ENCODE measurements at places on chromosomes 13 and 19.

DNA sequence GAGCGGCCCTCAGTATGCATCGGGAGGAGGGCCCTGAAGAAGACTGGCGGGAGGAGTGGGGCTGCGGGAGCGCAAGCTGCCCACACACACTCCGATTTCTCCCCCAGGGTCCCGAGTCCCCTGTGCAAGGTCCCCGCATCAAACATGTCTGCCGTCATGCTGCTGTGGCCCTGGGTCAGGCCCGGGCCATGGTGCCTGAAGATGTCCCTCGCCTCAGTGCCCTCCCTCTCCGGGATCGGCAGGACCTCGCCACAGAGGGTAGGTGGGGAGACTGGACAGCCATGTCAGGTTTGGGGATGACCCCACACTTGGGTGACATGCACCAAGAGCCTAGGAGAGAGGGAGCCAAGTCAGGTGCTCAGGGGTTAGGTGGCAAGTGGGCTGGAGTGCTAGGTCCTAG is 4.7 kb downstream of the KMT2B start:
- DNase-seq, result no peak

- no peak for DNase-seq
Measured at GRCh38 chr13:24175847-24176246, 15.3 kb downstream of the SPATA13 start.

GRCh38 chr19:55652311-55653128 is 2.3 kb upstream of the U2AF2 start:
- peak; percentile 67 for DNase-seq

DNA sequence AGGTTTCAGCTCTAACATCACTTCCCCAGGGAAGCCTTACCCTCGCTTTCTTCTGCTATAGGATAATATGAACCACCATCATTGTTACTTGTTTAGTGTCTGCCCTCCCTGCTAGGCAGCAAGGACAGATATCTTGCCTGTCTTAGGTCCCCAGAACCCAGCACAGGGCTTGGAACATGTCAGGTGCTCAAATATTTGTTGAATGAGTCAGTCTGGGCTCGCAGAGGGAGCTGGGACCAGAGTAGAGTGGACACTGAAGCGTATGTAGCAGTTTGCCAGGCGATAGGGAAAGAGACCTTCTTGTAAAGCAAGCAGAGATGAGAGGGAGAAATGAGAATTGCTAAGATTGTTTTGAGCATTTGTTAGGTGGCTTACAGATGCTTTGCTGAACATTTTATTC is 11.7 kb downstream of the BCKDHA start:
- DNase-seq, result no peak

DNA sequence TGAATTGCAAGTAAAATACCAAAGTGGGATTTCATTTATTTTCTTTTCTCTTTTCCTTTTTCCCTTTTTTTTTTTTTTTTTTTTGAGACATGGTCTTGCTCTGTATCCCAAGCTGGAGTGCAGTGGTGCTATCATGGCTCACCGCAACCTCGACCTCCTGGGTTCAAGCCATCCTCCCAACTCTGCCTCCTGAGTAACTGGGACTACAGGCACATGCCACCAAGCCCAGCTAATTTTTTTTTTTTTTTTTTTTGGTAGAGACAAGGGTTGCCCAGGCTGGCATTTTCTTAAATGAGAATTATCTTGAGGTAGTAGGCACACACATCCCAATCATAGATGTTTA is 68.5 kb upstream of the GPR183 start:
- no peak for DNase-seq

DNA sequence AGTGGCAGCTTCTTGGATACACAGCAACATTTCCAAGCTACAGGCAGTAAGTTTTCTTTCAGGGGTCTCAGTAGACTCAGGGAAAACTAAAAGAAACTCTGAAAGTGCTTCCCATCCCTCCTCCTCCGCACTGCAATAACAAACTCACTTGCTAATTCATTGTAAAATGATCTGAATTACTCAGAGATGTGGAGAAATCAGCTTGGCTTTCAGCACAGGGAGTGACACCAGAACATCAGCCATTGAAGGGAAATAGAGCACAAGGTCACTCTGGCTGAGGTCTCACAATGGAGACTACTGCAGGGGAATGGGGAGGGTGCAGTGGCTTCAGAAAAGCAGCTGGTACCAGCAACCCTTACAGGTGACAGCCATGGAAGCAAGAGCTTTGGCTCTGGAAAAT is 137.3 kb upstream of the SERP2 start:
- DNase-seq, result no peak

DNA sequence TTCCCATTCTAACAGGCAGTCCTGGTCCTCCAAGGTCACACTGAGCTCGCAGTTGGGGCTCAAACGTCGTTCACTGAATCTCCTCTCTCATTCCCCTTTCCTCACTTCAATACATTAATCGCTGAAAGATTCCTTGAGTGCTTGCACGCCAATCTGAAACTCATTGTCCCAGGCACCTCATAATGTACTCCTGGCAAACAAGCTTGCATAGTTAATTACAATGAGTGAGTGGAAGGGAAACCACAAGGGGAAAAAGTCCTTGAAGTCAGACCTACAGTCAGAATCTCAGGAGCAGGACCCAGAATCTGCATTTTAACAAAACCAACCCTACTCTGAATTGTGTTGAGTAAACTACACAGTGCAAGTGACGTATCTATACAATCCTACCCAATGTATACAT is 86.9 kb downstream of the CRYL1 start:
- no peak for DNase-seq

DNA sequence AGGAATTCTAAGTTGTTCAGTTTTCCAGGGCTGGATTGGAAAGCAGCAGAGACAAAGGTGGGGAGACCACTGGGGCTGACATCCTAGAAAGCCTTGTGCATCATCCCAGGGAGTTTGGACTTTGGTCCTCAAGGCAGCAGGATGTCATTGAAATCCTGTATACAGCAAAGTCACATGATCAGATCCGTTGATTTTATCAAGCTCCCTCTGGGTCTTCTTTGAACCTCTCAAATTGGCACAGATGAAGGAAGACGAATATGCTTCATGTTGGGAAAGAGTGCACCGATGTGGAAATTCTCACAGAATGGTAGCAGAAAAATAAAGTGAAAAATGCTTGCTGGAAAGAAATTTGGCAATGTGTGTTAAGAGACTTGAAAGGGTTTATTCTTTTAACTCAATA is 149.8 kb upstream of the TMTC4 start:
- no peak for DNase-seq

GRCh38 chr19:536881-537404 is 5.4 kb downstream of the CDC34 start:
- no peak for DNase-seq

GRCh38 chr13:113726961-113727411 is 32.0 kb upstream of the TMEM255B start:
- DNase-seq, result no peak

DNA sequence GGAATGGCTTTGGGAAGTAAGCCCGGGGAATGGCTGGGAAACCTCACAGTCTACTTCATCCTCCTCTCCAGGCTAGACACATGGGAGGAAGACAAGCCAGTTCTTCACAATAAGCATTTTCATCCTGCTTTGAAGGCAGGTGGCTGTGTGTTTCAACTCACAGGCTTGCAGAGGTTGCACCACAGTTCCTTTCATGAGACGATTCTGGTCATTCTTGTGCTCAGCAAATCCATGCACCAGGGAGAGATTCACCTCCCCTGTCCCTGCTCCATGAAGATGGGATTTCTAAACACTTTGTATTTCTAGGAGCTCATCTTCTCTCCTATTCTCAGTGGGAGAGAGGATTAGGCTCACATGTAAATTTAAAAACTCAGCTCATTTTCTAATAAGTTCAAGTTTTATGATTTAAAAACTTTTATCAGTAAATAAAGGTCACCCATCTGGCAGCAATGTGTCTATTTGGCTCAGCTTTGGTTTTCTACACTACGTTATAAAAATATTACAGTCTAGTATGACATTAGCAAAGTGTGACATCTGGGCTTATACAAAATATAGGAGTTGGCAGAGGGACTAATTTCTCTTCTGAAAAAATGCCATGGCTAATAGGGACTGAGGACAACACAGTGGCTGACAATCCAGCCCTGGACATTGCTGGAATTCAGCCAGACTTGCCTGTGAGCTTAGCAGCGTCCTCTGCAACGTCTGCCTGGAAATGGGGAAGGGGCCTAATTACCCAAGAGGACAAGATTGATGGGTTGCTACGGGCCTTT is 283.2 kb upstream of the SLC10A2 start:
- no peak for DNase-seq

DNA sequence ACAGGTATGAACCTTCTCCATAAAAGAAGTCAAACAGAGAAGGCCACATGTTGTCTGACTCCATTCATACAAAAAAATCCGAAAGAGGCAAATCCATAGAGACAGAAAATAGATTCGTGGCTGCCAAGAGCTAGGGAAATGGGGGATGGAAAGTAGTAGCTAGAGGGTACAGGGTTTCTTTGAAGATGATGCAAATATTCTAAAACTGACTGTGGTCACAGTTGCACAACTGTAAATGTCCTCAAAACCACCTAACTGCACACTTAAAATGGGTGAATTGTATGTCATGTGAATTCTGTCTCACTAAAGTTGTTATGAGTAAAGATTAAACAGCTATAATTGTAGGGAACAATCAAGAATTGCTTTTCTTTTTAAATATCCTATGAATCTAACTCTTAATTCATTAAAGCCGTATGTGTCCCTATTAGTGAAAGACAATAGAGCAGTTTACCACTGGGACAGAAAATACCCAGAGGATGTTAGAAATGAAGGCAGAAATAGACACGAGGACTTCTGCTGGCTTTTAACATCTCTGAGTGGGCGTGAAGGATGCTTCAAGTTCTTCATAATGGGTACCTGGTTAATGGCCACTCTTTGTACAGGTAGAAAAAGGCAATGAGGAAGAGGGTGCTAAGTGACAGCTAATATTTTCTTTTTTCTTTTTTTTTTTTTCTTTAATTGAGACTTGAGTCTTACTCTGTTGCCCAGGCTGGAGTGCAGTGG is 21.2 kb downstream of the INSR start:
- no peak for DNase-seq

DNA sequence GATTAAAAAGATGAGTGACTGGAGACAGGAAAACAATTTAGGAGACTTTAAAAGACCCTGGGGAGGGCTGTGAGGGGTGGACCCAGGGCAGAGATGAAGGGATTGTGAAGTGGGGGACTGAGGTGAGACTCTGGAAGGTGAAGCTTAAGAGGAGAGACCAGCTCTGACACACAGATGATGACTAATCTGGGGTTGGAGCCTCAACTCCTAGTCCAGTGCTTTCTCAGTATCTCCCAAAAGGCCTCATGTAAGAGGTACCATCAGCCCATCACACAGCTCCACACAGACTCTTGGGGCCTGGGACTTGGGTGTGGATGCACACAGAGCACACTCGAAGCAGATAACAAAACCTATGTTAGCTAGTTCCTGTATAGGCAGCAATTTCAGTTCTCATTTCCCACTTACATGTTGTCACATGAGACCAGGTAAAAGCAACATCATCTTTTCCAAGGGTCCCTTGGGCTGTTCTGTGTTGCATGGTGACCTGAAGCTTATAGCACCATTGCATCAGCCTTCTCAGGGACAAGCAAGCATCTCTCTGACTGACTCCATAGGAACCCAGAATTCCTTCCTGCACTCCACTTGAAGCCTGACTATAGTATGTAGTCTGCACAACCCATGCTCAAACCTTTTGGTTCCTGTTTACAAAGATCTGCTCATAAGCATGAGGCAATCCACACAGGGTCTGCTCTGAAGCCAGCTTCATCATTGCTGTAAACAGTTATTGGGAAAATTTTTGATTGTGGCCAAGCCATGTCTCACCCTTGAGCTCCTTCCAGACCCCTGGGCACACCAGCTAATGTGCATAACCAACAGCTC is 88.6 kb upstream of the MYCBP2 start:
- DNase-seq, result no peak

DNA sequence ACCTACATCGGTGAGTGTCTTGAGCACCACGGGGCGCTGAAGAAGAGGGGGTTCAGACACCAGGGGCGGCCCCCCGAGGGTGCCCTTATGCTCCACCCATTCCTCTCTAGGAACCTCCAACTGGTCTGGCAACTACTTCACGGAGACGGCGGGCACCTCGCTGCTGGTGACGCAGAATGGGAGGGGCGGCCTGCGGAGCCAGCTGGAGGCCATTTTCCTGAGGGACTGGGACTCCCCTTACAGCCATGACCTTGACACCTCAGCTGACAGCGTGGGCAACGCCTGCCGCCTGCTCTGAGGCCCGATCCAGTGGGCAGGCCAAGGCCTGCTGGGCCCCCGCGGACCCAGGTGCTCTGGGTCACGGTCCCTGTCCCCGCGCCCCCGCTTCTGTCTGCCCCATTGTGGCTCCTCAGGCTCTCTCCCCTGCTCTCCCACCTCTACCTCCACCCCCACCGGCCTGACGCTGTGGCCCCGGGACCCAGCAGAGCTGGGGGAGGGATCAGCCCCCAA is 12.1 kb downstream of the HIPK4 start:
- no peak for DNase-seq

DNA sequence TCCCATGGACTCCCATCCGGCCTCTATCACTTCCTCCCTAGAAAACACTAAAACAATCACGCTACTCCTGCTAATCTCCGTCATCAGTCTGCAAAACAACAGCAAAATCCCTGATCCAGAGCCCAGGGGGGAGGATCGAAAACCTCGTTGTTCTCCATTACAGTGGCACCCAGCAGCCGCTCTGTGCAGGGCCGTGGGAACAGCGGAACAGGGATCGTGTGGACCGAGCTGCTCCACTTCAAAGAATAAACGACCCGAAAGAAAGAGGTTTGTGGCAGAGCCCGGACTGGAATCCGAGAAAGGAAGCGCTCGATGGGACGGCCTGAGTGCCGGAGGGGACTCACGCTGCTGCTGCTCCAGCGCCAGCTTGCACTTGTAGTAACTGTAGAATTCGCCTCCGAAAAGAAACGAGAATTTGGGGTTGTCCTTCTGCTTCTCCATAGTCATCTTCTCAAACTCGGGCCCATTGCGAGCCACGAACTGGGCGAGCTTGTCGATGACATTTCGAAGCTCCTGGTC is 652 bp downstream of the CHERP start:
- no peak for DNase-seq

- DNase-seq, result no peak
Measured at GRCh38 chr19:35206379-35206778, 22.2 kb downstream of the FAM187B start.

- DNase-seq, result no peak
Measured at GRCh38 chr19:24166055-24166454, 79.1 kb downstream of the ZNF254 start.

GRCh38 chr13:102999499-102999898 is 66.7 kb downstream of the SLC10A2 start:
- DNase-seq, result no peak

GRCh38 chr13:74229242-74229641 is 95.0 kb upstream of the KLF12 start:
- DNase-seq, result no peak
